Activated CD4-positive, alpha-beta T cell treated with anti-CD3 and anti-CD28 coated beads, Interleukin-2, amount 10 ng/mL, durations not matched to agents 24 days and 14 days (primary cell): ENCODE measurements at places on chromosomes 1 and 21. TPM values are rescaled to one million over a fixed set of nuclear protein-coding genes. Genes with fewer than 3 reads are reported as not detected.

Gene CELA2B
- not detected in 2 replicates for total RNA-seq

Gene EPHA8
- total RNA-seq = not detected in 2 replicates

Gene GBP3
- total RNA-seq = 7.1 and 8.1 TPM in 2 replicates

Gene DCDC2B
- total RNA-seq = 0.12 TPM in 1 of 2 replicates, not detected in the other

Gene GDAP2
- total RNA-seq = 22.2 and 25.7 TPM in 2 replicates

DNA sequence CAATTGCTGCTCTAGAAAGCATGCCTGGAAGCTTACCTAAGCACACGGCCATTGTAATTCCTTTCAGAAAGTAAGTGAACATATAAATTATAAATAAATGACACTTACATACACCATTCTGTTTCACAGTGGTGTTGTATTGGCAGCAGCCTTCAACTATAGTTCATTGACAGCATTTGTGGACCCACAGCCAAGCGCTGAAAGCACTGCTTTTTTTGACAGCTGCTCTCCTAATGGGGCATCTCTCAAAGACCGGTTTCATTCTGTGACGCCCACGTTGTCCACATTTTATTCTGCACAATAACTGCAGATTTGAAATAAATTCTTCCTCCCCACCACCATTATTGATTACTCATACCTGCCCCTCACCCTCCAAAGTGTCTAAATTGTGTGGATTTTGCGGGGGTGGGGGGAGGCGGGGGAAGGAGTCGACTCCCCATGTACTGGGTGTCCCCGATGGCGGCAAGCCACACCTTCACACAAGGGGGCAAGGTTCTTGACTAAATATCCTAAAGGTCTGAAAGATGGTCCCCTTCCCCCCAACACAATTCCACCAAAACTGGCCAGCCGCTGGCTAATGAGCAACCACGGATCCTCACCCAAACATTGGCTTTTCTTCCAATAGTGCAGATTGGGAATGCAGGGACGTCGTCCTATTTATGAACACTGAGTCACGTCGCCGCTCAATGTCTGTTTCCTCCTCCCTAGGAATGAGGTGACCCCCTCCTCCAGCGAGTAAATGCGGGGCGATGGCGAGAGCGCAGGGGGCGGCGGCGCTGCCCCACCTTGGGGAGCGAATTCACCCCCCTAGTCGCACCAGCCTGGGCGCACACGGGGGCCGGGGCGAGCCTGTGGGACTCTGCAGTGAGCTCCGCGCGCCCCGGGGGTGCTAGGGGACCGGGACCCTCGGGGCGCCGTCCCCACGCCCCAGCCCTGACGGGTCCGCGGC, 960 bp downstream of the RCAN1 start:
- no peak for DNase-seq
- peak overlapping the region; percentile 83 for H3K4me3 ChIP-seq
- H3K27me3 ChIP-seq = peaks cover 23% of the 10 kb centered on the region
- peak overlapping the region; percentile 62 for H3K27ac ChIP-seq
- H3K4me1 ChIP-seq = peaks cover 21% of the 10 kb centered on the region

- H3K4me3 ChIP-seq = no peak overlapping the region
- no peak overlapping the region for H3K27ac ChIP-seq
- no peaks in the 10 kb centered on the region for H3K4me1 ChIP-seq
- DNase-seq = no peak
- H3K27me3 ChIP-seq = no peaks in the 10 kb centered on the region
Measured at GRCh38 chr1:104932949-104933679, 1183.4 kb downstream of the AMY1C start.

- no peaks in the 10 kb centered on the region for H3K36me3 ChIP-seq
- peak overlapping the region; percentile 72 for H3K27ac ChIP-seq
- DNase-seq = peak; percentile 78
- peak overlapping the region; percentile 85 for H3K4me3 ChIP-seq
Measured at GRCh38 chr1:9909234-9910046, 629 bp downstream of the CTNNBIP1 start.

DNA sequence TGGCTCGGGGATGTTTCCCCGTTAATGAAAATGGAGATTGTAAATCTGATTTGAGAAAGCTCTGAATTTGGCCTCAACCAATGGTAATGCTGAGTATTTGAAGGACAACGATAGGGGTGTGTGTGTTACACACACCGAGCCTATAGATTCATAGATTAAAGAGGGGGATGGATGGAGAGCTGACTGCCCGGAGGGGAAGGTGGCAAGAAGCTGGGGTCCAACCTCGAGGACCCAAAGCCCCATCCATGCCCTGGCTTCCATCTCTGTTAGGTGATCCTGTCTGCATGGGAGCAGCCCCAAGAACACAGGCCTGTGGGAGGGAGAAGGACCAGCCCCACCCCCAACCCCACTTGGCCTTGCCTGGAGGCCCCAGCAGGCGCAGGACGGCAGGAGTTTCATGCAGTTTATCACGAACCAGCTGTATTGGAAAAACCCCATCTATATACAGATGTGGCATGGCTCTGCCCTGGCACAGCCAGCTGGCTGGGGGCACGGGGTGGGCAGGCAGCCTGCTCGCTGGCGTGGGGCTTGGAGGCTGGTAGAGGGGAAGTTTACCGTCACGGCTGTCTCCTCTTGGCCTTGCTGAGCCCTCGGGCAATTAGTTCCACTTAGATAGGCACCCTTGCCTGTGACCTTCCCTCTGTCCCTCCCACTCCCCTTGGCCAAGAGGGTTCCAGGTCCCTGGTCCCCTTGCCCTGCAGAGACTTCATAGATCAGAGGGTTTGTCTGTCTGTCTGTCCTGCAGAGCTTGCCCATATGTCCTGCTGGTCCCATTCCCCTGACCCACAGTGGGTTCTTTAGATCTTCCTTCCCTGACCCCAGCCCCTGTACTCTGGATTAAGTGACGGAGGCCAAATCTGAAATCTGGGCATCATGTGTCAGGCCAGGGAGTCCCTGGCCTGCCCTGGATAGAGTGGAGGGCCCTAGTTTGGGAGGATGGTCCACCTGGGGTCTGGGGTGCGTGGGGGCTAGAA, 3.0 kb downstream of the HSPB7 start:
- DNase-seq = no peak
- peak overlapping the region; percentile 16 for H3K27ac ChIP-seq
- peaks cover 3% of the 10 kb centered on the region for H3K27me3 ChIP-seq
- no peaks in the 10 kb centered on the region for H3K36me3 ChIP-seq
- peaks cover 10% of the 10 kb centered on the region for H3K4me1 ChIP-seq

- H3K27ac ChIP-seq = no peak overlapping the region
- H3K4me3 ChIP-seq = no peak overlapping the region
- H3K4me1 ChIP-seq = peaks cover 7% of the 10 kb centered on the region
- DNase-seq = no peak
Measured at GRCh38 chr1:26700711-26701110, 4.9 kb downstream of the ARID1A start.

DNA sequence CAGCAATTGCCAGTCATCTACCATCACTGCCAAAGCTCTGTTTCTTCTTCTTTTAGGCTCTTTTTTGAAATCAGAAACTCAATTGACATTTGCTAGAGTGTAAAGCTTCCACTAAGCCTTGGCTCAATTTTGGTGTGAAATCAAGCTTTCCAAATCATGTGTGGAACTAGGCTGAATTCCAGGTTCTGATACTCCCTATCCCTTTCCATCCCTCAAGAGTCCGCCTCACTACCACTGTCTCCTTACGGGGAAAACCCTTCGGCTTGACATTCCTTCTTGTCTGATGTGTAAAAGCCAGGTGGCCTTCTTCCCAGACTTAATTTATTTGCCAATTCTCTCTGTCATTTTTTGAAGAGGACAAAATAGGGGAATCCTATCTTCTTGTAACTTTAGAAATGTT, 47.2 kb upstream of the PRMT6 start:
- no peak overlapping the region for H3K27ac ChIP-seq
- H3K27me3 ChIP-seq = no peaks in the 10 kb centered on the region
- H3K36me3 ChIP-seq = no peaks in the 10 kb centered on the region
- no peak overlapping the region for H3K4me3 ChIP-seq
- no peak for DNase-seq
- H3K4me1 ChIP-seq = no peaks in the 10 kb centered on the region

DNA sequence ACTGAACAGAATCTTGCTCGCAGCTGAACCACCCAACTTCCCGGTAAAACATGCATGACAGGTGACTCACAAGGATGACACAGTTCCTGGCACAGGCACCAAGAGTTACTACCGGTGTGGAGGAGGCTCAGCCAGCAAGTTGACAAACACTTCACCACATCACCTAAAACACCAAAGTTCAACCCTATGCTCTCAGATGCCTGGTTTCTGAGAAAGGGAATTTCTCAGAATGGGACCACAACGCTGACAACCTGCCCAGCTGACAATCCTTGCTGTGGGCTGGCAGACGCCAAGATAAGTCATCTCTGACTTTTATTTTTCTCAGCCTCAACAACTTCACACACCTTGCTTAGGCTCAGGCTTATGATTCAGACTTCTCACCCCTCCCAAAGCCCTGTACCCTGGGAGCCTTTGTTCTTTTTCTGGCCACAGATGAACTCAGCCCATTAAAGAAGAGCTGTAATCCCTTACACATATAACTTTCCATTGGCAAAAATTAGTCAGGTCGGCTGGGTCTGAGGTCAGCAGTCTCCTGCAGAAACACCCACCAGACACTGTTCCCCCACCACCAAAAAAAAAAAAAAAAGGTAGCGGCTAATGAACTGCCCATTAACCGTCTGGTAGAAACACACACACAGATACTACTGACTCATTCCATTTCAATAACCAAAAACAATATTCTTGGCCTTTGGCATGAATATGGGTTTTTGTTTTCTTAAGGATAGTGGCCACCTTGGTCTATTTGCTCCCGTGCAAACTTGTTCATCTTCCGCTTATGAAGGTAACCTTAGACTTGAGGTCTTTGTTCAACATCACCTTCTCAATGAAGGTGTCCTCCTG, 10.8 kb upstream of the TIAM1 start:
- peak overlapping the region; percentile 87 for H3K27ac ChIP-seq
- peak; percentile 95 for DNase-seq
- H3K27me3 ChIP-seq = peaks cover 5% of the 10 kb centered on the region
- H3K4me1 ChIP-seq = peaks cover 40% of the 10 kb centered on the region

DNA sequence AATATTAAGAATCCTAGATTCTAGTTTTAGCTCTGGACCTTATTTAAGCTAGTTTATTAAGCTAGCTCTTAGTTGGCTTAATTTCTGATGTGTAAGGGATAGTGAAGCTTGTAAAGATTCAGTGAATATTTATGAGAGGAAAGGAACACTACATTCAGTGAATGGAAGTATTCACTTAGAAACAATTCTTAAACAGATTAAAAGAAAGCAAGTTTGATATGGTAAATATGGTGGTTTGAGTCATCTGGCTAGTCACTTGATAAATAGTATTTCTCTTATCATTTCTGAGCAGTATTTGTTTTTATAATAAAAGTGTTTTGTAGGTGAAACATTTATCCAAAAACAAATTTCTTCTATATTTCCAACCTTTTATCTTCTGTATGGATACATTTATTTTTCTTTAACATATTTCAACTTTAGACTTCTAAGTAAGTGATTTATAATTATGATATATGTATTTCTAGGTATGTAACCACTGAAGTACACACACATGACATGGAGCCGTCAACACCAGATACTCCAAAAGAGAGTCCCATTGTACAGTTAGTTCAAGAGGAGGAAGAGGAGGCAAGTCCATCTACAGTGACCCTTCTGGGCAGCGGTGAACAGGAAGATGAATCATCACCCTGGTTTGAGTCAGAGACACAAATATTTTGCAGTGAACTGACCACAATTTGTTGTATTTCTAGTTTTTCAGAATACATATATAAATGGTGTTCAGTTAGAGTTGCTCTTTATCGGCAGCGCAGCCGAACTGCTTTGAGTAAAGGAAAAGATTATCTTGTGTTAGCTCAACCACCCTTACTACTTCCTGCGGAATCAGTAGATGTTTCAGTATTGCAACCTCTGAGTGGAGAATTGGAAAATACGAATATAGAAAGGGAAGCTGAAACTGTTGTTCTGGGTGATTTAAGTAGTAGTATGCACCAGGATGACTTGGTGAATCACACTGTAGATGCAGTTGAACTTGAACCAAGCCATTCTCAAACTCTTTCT, 55.6 kb downstream of the SUCO start:
- peaks cover 12% of the 10 kb centered on the region for H3K4me1 ChIP-seq
- H3K27me3 ChIP-seq = no peaks in the 10 kb centered on the region
- H3K27ac ChIP-seq = peak overlapping the region; percentile 85
- DNase-seq = no peak
- peaks cover 57% of the 10 kb centered on the region for H3K36me3 ChIP-seq
- H3K4me3 ChIP-seq = no peak overlapping the region

DNA sequence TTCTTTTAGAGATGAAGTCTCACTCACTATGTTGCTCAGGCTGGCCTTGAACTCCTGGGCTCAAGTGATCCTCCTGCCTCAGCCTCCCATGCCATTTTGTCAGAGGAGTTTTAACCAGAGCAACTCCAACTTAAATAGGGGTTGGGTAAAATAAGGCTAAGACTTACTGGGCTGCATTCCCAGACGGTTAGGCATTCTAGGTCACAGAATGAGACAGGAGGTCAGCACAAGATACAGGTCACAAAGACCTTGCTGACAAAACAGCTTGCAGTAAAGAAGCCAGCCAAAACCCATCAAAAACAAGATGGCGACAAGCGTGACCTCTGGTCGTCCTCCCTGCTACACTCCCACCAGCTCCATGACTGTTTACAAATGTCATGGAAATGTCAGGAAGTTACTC, 5.7 kb upstream of the DNAH14 start:
- no peak for DNase-seq
- no peak overlapping the region for H3K4me3 ChIP-seq
- no peaks in the 10 kb centered on the region for H3K4me1 ChIP-seq
- no peak overlapping the region for H3K27ac ChIP-seq

DNA sequence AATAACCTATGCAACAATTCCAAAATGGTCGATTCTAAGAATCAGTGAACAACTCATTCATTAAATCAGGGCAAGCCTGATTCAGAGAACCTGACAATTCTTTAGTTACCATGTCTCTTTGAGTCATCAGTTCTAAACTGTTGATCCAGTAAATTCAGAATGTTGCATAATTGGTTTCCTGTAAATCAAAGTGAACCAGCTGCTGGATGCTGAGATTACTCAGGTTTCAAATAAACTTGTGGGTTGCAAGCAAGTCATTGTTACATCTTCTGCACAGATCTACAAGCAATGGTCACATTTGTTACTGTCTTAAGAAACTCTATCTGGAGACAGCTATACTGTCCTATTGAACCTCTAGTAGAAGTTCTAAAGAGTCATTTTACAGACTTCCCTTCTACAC, 16.5 kb downstream of the PLA2G2D start:
- DNase-seq = no peak
- peaks cover 1% of the 10 kb centered on the region for H3K4me1 ChIP-seq
- H3K27ac ChIP-seq = no peak overlapping the region

- DNase-seq = no peak
- no peaks in the 10 kb centered on the region for H3K36me3 ChIP-seq
- H3K4me3 ChIP-seq = no peak overlapping the region
- H3K27ac ChIP-seq = no peak overlapping the region
Measured at GRCh38 chr1:186079084-186079684, 295.9 kb downstream of the TPR start.

DNA sequence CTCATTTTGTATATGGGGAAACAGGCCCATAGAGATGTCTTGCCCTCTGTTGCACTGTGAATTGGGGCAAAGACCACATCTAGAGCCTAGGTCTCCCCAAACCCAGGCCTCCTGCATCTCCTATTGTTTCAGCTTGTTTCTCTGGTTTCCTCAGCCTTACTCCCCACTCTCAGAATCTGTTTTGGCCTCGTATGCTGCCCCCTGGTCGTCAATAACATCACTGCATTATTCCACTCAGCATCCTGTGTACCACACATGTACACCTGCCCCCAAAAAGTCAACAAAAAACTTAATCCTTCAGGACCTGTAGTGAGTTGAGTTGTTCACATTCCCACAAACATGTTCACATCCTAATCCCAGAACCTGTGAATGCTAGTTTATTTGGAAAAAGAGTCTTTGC, 184.8 kb downstream of the BRINP2 start:
- H3K27ac ChIP-seq = no peak overlapping the region
- H3K4me1 ChIP-seq = no peaks in the 10 kb centered on the region
- no peaks in the 10 kb centered on the region for H3K27me3 ChIP-seq
- no peak for DNase-seq
- no peak overlapping the region for H3K4me3 ChIP-seq
